ENCODE measurements at places on chromosomes 3 and 15. TPM values are rescaled to one million over a fixed set of nuclear protein-coding genes. Genes with fewer than 3 reads are reported as not detected.

Gene EXOG
- total RNA-seq, result 13.7 TPM

Gene FRMD4B
- total RNA-seq, result 78.0 TPM

Gene IL17RB
- 33.3 TPM for total RNA-seq

Gene XIRP1
- 4.7 TPM for total RNA-seq

Gene COPB2
- total RNA-seq, result 120 TPM

Gene FGD5
- total RNA-seq, result not detected

Gene ABI3BP
- total RNA-seq, result 0.37 TPM

Gene RTP1
- not detected for total RNA-seq

Gene XCR1
- 0.07 TPM for total RNA-seq

Gene BMF
- total RNA-seq, result 17.9 TPM

Gene CCDC13
- total RNA-seq, result not detected

Gene WDR93
- not detected for total RNA-seq
